ENCODE measurements at places on chromosomes 5 and 9.

DNA sequence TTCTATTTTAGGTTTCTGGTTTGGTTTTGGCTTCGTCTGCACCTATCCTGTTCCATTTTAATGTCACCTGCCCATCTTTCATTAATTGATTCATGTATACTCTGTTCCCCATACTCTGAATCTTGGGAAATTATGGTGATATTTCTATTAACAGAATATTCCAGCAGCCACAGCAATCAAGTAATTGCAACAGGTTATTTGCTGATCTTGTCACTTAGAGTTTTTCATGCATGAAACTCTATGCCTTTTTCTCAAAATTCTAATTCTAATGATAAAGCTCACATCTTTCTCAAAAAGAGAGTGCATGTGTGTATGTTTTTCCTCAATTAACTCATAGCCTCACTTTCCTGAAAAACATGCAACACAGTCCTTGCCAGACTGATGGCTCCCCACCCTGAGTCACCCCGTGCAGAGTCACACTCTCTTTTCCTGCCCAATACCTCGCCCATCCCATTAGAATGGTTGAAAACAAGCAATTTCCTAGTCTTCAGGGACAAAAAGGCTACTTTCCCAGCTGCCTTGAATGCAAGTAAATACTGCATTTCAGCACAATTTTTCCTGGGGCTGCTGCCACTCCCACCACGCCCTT lies 15.6 kb downstream of the GFRA3 start:
- no peak overlapping the region for H3K4me3 ChIP-seq
- no peaks in the 10 kb centered on the region for H3K4me1 ChIP-seq
- H3K27me3 ChIP-seq: no peaks in the 10 kb centered on the region
- no peaks in the 10 kb centered on the region for H3K36me3 ChIP-seq
- H3K27ac ChIP-seq: no peak overlapping the region

GRCh38 chr9:69028754-69029153 lies 6.8 kb upstream of the FXN start:
- no peak overlapping the region for H3K4me3 ChIP-seq
- H3K36me3 ChIP-seq: no peaks in the 10 kb centered on the region
- DNase-seq: no peak
- no peaks in the 10 kb centered on the region for H3K27me3 ChIP-seq

GRCh38 chr9:76257311-76257710 lies 136.9 kb downstream of the RFK start:
- peak; percentile 52 for DNase-seq
- H3K27ac ChIP-seq: no peak overlapping the region

- no peak overlapping the region for H3K27ac ChIP-seq
- H3K36me3 ChIP-seq: no peaks in the 10 kb centered on the region
- no peak for DNase-seq
- no peaks in the 10 kb centered on the region for H3K27me3 ChIP-seq
- H3K4me1 ChIP-seq: peaks cover 32% of the 10 kb centered on the region
Measured at GRCh38 chr5:137727623-137728022, 8.3 kb downstream of the KLHL3 start.

GRCh38 chr9:77563174-77563573 lies 84.9 kb downstream of the GNA14 start:
- no peak overlapping the region for H3K27ac ChIP-seq
- no peaks in the 10 kb centered on the region for H3K4me1 ChIP-seq
- H3K4me3 ChIP-seq: no peak overlapping the region
- DNase-seq: no peak
